Peyer's patch (tissue), 4 donors: ENCODE measurements at places on chromosomes 2 and 18. TPM values are rescaled to one million over a fixed set of nuclear protein-coding genes. Genes with fewer than 3 reads are reported as not detected.
A peak's percentile ranks its signal among the peaks of the same experiment; 100 is the strongest.

The SERPINB12 gene
- not detected for total RNA-seq

The CRYBA2 gene
- not detected for total RNA-seq

DNA sequence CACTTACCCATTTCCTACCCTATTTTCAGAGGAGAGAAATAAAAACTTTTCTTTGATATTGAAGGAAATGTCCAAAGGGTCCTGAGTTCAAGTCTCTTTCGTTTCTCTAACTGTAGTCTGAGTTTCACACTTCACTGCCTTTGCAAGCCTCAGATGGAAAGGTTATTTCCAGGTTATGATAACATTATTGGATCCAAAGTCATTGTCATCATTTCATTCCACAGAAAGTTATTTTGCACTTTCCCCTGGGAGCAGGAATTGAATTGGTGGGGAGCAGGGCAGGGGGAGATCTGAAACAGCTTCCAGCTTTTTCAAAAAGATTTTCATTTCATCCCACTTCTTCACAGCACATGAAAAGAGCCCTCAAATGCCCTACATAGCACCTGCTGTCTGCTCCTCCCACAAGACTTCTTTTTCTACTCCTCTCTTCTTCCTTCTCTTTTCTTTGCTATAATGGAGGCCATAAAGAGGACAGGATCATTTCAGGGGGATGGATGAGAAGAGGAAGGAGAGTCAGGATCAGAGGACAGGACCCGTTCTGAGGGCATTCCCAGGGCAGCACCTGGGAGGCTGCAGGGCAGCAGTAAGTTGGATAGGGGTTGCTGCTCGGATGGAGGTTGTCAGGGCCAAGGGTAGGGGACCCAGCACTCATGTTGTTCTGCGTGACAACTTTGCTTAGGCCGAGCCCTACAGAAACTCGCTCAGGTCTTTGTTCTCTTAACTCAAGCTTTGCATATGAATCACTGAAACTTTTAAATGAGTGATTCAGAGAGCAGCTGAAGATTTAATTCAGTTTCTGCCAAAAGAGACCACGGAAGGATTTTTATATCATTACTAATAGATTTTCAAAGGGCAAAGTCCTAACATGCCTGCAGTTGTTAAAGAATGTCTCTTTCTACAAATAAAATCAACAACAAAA, 11.4 kb upstream of the GALNT5 start:
- no peaks in the 10 kb centered on the region for H3K27me3 ChIP-seq
- H3K27ac ChIP-seq, result no peak overlapping the region
- H3K36me3 ChIP-seq, result no peaks in the 10 kb centered on the region
- H3K4me3 ChIP-seq, result no peak overlapping the region
- no peak for DNase-seq
- H3K4me1 ChIP-seq, result no peaks in the 10 kb centered on the region

The SLC23A3 gene
- 35.4 TPM for total RNA-seq

The KLHL41 gene
- not detected for total RNA-seq

DNA sequence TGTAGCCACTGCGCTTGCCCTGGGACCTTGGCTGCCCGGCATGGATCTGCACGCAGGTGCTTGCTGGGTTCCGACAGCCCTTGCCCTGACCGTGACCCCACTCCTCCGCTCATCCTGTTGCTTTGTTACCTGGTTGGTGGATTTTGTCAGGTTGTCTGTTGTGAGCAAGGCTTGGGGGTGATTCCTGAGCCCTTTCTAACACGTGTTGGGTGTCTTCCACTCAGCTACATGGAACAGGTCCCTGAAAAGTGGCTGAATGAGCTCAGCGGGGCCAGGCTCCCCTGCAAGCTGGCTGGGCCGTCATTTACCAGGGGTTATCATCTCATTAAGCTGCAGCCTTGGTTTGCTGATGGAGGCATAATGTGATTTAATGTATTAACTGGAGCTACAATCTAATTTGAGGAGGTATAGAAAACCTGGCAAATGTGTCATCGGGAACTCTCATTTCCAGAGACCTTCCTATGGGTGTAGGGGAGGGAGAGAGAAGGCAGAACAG, 24.6 kb downstream of the RAMP1 start:
- no peaks in the 10 kb centered on the region for H3K4me1 ChIP-seq
- H3K36me3 ChIP-seq, result no peaks in the 10 kb centered on the region
- DNase-seq, result peak; percentile 26
- no peaks in the 10 kb centered on the region for H3K27me3 ChIP-seq
- H3K27ac ChIP-seq, result no peak overlapping the region

DNA sequence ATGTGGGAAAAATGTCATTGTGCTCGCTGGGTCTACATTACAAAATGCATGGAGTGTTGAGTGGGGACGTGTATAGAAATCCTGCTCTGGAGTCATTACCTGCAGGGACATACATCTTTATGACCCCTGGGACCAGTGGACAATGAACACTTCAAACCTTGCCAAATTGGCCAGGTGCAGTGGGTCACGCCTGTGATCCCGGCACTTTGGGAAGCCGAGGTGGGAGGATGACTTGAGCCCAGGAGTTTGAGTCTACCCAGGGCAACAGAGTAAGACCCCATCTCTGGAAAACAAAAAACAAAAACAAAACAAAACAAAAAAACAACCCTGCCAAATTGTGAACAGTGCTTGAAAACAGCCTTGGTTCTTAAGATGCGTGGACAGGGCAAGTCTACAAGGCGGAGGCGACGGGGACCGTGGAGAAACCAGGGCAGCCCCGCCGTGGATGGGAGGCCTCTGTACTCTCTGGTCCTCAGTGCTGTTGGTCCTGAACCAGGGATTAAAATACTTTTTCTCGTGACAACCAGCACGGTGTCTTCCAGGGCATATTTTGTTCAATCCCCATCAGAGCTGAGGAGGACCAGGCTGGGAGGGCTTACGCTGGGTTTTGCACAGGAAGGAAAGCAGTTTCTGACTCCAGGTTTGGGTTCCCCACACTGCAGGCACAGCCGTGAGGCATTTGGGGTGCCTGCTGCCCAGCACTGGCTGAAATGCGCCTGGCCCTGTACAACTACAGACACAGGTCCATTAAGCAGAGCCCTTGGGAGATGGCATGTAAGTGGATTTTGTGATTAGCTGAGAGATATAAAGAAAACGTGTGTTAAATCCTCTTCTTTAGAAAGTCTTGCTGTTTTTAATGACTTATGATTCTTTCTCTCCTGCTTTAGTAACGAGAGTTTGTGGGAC, 13.7 kb downstream of the COLEC11 start:
- no peaks in the 10 kb centered on the region for H3K4me1 ChIP-seq
- no peak for DNase-seq
- no peak overlapping the region for H3K27ac ChIP-seq
- H3K36me3 ChIP-seq, result no peaks in the 10 kb centered on the region

DNA sequence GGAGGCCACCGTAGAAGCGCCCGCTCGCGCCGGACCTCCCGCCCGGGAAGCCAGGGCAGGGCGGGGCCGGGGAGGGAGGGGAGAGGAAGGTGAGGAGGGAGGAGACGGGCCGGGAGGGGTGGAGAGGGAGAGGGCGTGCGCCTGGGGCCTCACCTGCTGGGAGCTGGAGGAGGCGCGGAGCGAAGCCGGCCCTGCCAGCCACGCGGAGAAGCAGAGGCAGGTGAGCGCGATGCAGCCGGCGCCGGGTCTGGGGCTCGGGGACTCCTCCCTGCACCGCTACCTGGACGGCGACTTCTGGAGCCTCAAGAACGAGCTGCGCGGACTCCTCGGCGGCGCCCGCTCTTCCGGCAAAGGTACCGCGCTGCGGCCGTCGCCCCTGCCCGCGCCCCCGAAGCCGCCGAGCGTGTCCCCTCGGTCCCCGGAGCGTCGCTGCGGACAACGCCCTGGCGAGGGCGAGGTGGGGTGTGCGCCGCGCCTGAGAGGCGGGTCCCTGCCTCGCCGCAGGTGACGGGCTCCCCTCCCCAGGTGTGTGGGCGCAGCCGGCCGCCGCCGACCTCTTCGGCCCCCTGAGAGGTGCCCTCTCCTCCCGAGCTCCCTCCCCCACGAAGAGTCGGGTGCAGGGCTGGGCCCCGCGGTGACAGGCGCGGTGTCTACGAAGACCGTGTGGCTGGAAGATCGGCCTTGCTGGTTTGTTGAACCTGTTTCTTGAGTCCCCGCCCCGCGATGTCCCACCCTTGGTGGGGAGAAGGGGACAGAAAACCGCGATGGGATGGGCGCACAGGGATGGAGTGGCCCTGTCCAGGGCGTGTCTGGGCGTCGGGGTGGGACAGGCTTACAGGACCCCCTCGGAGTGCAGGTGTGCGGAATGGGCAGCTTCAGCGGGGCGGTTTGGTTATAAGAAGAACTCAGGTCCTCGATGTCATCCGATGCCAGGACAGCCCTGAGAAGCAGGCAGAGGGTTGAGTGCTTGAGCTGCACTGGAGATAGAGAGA, at the start of gene ACOXL:
Gene ACOXL (plus strand): TSS at position 152 of the 992 bp plus-strand sequence. CDS start 35,817 bp downstream, outside the sequence.
- DNase-seq, result no peak
- peaks cover 13% of the 10 kb centered on the region for H3K4me1 ChIP-seq

DNA sequence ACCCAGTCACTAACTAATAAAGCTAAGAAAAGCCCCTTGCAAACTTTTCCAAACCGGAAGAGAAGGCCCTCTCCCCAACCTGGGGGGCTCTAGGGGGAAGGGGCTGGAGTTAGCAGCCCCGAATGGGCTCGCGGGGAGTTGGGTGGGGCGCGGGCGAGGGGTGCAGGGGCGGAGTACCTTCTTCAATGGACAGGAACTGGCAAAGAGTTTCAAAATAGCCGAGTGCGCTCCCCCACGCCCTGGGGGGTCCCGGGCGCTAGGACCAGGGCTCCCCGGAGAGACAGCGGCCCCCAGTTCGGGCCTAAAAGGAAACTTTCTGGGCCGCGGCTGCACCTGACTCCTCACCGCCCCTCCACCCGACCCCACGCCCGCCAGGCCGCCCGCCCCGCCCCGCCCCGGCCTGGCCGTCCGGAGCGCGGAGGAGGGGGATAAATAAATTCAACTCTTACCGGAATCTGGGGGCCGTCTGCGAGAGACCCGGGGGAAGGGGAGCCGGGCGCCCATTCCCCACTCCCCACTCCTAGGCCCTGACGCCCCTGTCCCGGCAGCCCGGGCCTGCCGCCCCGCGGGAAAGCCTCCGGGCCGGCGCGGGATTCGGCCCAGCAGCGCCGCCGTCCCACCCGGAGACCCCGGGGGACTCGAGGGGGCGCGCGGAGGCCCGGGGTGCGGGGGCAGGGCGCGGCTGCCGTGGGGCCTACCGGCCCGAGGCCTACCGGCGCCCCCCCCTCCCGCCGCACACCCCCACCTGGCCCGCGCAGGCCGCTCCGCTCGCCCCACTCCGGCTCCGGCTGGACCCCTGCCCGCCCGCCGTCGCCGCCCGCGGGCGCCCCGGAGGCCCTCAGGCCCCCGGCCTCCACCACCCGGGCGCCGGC, 868 bp downstream of the INO80D start:
- peak; percentile 26 for DNase-seq
- H3K4me1 ChIP-seq, result no peaks in the 10 kb centered on the region
- H3K27ac ChIP-seq, result peak overlapping the region; percentile 97
- H3K36me3 ChIP-seq, result no peaks in the 10 kb centered on the region
- H3K27me3 ChIP-seq, result no peaks in the 10 kb centered on the region
- peak overlapping the region; percentile 83 for H3K4me3 ChIP-seq

GRCh38 chr18:24071779-24072178, 57.2 kb downstream of the TTC39C start:
- no peak overlapping the region for H3K4me3 ChIP-seq
- H3K4me1 ChIP-seq, result no peaks in the 10 kb centered on the region
- DNase-seq, result no peak
- no peaks in the 10 kb centered on the region for H3K36me3 ChIP-seq
- no peak overlapping the region for H3K27ac ChIP-seq
- H3K27me3 ChIP-seq, result no peaks in the 10 kb centered on the region

DNA sequence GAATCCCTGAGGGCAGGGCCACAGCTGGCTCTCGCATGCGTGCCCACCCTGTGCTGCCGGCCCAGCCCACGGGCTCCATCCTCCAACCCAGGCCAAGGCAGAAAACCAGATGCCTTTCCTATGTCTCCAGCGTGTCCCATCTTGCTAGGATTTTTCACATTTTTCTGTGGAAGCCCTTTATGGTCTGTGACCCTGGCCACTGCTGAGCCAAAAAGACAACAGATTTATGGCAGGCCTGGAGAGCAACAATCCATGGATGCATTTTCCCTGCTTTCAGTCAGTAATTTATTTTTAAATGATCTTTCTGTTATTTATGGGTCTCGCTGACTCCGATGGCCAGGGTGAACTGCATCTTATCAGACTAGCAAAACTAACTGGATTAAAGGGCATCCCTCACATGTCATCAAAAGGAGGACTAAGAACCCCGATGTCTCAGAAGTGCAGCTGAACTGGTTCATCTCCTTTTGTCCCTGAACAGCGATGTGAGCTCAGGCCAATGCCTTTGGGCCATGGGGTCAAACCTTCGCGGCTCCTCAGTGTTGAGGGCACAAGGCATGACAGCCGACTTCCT, 346.0 kb downstream of the CYRIA start:
- DNase-seq, result no peak
- H3K36me3 ChIP-seq, result no peaks in the 10 kb centered on the region
- no peaks in the 10 kb centered on the region for H3K27me3 ChIP-seq
- H3K4me1 ChIP-seq, result no peaks in the 10 kb centered on the region

- H3K4me1 ChIP-seq, result peaks cover 3% of the 10 kb centered on the region
- no peak for DNase-seq
- peaks cover 9% of the 10 kb centered on the region for H3K36me3 ChIP-seq
- H3K4me3 ChIP-seq, result no peak overlapping the region
- H3K27me3 ChIP-seq, result no peaks in the 10 kb centered on the region
- no peak overlapping the region for H3K27ac ChIP-seq
Measured at GRCh38 chr2:171531291-171531690, 9.0 kb downstream of the CYBRD1 start.

- no peak overlapping the region for H3K27ac ChIP-seq
- H3K36me3 ChIP-seq, result no peaks in the 10 kb centered on the region
- H3K4me3 ChIP-seq, result no peak overlapping the region
- H3K4me1 ChIP-seq, result no peaks in the 10 kb centered on the region
- DNase-seq, result no peak
- no peaks in the 10 kb centered on the region for H3K27me3 ChIP-seq
Measured at GRCh38 chr2:231332388-231332787, 63.1 kb upstream of the B3GNT7 start.

The GULP1 gene
- total RNA-seq, result 24.9 TPM

The MAP2 gene
- 19.8 TPM for total RNA-seq

GRCh38 chr2:38207168-38207567, 131.2 kb upstream of the CYP1B1 start:
- DNase-seq, result no peak
- no peak overlapping the region for H3K4me3 ChIP-seq
- H3K27me3 ChIP-seq, result no peaks in the 10 kb centered on the region

DNA sequence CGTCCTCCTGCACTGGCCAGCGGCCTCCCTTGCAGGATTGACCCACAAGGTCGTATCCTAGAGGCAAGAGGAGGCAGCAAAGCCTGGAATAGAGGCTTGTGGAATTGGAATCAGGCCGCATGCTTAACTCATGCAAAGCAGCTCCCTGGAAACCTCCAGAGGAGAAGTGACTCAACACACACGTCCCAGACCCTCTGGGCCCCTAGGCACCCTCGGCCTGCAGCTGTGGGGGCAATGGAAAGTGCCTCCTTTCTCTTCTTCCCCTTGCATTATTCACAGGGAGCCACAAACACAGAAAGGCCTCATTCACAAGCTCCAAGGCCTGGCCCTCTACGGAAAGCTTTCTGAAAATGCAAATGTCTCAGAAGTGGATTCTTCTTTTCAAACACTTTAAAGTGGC, 19.6 kb downstream of the SPATA3 start:
- no peaks in the 10 kb centered on the region for H3K36me3 ChIP-seq
- H3K27ac ChIP-seq, result no peak overlapping the region
- H3K27me3 ChIP-seq, result no peaks in the 10 kb centered on the region
- no peak for DNase-seq
